ENCODE measurements at places on chromosomes 4 and X.

DNA sequence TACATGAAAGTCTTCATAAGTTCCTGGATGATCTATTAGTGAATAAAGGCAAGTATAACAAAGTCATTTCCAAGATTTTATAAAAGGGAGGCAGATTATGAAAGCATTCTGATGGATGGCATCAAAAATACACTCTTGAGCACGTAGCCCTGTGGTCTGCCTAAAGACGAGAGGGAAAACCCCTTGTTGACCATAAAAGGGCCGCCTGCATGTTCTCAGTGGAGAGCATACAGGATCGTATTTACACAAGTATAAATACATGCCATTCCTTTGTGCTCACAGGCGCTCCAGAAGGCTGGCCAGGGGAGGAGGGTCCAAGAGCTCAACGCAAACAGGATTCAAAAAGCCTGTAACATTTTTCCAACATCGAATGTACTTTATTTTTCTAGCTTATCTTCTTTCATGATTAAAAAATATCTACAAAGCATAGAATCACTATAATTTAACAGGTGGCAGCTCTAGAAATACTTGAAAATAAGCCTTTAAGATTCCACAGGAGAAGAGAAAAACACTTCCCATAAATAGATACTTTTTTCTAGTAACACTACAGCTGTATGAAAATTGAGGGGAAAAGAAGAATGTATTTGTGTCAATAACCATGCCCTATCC lies 29.6 kb downstream of the PDGFC start:
- peak; percentile 70 for DNase-seq

DNA sequence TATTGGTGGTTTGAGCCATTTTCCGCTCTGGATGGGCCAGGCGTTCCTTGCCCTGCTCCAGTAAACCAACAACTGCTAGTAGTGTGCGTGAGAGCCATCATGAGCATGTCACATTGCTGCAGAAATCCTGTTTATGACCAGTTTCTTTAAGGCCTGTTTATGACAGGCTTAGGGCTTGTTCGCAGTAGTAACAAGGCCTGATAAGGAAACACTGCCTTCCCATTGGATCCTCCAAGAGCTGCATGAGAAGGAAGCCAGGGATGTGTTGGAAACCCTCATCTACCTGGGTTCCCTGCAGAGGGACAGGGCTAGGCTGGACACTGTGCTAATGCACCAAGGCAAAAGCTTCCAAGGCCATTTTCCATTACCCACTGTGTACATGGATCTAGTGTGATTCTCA lies 153.9 kb downstream of the ZNF518B start:
- DNase-seq: no peak

GRCh38 chr4:115660465-115660864 lies 547.0 kb upstream of the NDST4 start:
- no peak for DNase-seq

- DNase-seq: no peak
Measured at GRCh38 chr4:157222771-157223160, 2.2 kb downstream of the GRIA2 start.

- DNase-seq: no peak
Measured at GRCh38 chr4:149145803-149146202, 669.8 kb downstream of the IQCM start.

All from NCI-H2029 treated with DMSO at 0.1 percent for 48 hours (cell line).